ENCODE measurements at places on chromosomes 6 and 20. TPM values are rescaled to one million over a fixed set of nuclear protein-coding genes. Genes with fewer than 3 reads are reported as not detected.

GRCh38 chr6:80940976-80941375 is 811.5 kb downstream of the TENT5A start:
- H3K36me3 ChIP-seq = no peaks in the 10 kb centered on the region
- no peak overlapping the region for H3K4me3 ChIP-seq
- H3K27ac ChIP-seq = no peak overlapping the region
- DNase-seq = no peak
- no peaks in the 10 kb centered on the region for H3K4me1 ChIP-seq

The VSTM2L gene
- 2.5 TPM for total RNA-seq

The MICA gene
- total RNA-seq = 31.1 TPM

The EYA2 gene
- total RNA-seq = 17.7 TPM

The SLC22A7 gene
- not detected for total RNA-seq

DNA sequence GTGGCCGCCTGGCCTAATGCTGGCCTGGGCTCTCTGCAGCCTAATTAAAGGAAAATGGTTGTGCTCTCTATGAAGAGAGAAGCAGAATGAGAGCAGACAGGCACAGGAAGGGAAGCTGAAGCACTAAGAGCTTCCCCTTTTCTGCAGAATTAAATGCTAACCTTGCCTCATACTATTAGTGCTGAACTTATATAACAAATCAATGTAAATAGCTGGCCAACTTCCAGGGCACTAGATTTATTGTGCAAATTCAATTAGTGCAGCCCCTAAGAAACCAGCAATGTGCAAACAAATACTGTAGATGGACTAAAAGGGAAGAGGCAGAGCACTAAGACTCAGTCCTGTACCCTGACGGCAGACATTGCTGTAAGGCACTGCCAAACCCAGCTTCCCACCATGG is 36.1 kb upstream of the INSM1 start:
- H3K4me1 ChIP-seq = no peaks in the 10 kb centered on the region
- DNase-seq = no peak
- H3K36me3 ChIP-seq = no peaks in the 10 kb centered on the region
- H3K27ac ChIP-seq = no peak overlapping the region
- H3K27me3 ChIP-seq = no peaks in the 10 kb centered on the region

GRCh38 chr6:130697271-130697994 is 129.8 kb upstream of the SMLR1 start:
- peak overlapping the region; percentile 17 for H3K4me3 ChIP-seq
- peaks cover 3% of the 10 kb centered on the region for H3K27me3 ChIP-seq
- H3K4me1 ChIP-seq = peaks cover 21% of the 10 kb centered on the region
- H3K36me3 ChIP-seq = no peaks in the 10 kb centered on the region
- H3K27ac ChIP-seq = peak overlapping the region; percentile 43

The DEFB124 gene
- total RNA-seq = not detected

The CLPSL1 gene
- not detected for total RNA-seq

DNA sequence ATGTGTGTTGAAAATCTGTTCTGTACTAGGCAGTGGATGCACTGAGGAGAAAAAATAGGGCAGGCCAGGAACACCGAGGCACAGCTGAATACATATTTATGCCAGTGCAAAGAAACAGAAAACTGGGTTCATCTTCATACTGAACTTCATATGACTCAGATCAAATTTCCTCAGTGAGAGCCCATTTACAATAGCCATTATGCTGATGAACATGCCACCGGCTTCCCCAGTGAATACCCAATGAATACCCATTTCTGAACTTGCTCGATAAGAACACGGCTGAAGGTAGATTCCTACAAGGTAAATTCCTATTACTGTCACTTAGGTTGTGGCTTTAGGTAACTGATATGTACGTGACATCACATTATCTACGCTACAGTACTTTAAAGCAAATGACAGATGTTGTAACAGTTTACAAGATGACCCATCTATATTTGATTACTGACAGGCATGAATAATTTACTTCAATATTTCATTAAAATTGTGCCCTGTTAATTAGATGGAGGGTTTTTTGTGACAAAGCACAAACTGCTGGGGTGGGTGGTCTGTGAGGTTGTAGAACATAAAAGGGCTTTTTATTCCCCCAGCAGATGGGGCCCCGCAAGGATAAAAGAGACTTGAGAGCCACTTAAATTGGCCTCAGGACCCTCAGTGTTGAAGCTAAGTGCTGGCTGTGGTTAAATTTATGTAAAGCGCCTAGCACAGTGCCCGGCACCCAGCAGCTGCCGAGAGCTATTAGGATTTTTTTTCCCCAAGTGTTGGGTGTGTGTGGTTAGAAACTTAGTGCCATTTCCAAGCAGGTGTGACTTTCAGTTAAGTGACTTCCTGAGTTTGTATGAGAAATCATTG is 264.5 kb downstream of the CD83 start:
- H3K36me3 ChIP-seq = no peaks in the 10 kb centered on the region
- H3K27ac ChIP-seq = no peak overlapping the region
- no peak overlapping the region for H3K4me3 ChIP-seq

The SNAP91 gene
- 0.72 TPM for total RNA-seq

DNA sequence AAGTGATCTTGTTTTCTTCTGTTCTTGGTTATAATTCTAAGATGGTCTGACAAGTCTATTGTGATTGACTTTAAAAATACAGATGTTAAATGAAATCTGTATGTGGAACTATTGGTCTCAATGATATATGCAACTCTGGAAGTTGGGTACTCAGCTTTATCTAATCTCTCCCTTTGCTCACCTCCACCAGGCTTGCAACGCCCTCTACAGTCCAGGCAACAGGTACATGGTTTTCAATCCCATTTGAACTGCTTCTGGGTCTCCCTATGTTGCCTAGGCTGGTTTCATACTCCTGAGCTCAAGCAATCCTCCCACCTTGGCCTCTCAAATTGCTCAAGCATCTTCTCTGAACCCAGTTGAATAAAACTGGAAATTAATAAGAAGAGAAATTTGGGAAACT is 25.6 kb upstream of the HLA-DQB1 start:
- H3K4me3 ChIP-seq = no peak overlapping the region
- no peaks in the 10 kb centered on the region for H3K4me1 ChIP-seq
- no peak overlapping the region for H3K27ac ChIP-seq
- no peaks in the 10 kb centered on the region for H3K36me3 ChIP-seq
- H3K27me3 ChIP-seq = no peaks in the 10 kb centered on the region

DNA sequence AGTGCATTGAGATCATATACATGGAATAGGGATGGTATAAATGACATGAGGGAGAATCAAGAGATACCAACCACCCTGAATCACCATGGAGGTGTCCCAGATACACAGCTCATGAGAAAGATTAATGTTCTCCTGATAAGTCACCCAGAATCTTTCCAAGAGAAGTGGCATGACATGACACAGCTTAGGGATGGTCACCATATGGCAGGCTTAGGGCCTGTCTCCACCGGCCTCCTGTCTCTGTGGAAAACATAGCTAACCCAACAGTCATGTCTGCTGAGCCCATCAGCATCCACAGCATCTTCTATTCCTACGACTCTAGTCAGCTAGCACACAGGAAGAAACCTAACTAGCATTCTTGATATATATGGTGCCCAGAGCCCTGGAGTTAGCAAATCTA is 133.3 kb downstream of the IPCEF1 start:
- no peaks in the 10 kb centered on the region for H3K27me3 ChIP-seq
- H3K4me1 ChIP-seq = no peaks in the 10 kb centered on the region
- no peak for DNase-seq
- H3K27ac ChIP-seq = no peak overlapping the region
- H3K4me3 ChIP-seq = no peak overlapping the region
- H3K36me3 ChIP-seq = no peaks in the 10 kb centered on the region

GRCh38 chr20:41989935-41990635 is 371.9 kb upstream of the CHD6 start:
- DNase-seq = no peak
- H3K27ac ChIP-seq = no peak overlapping the region
- H3K27me3 ChIP-seq = no peaks in the 10 kb centered on the region
- H3K36me3 ChIP-seq = no peaks in the 10 kb centered on the region
- H3K4me3 ChIP-seq = no peak overlapping the region

DNA sequence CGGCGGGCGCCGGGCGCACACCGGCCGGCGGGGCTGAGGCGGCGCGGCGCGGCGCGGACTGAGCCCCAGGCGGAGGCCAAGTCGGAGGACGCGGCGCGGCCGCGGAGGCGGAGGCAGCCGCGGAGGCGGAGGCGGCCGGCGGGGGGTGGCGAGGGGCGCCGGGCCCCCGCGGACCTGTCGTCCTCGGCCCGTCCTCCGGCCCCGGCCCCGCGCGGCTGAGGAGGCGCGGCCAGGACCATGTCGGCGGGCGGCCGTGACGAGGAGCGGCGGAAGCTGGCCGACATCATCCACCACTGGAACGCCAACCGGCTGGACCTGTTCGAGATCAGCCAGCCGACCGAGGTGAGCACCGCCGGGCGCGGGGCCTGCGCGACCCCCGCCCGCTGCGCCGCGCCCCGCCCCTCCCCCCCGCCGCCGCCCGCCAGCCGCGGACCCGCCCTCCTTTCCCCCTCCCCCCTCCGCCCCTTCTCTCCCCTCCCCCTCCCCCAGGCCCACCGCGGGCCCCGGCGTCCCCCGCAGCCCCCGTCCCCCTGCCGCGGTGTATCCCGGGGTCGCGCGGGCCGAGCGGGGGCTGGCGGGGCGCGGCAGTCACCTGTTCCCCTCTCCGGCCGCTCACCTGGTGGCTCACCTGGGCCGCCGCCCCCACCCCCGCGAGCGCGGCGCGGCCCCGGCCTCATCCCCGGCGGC is at the start of gene AFDN:
AFDN (plus strand) TSS at position 16 of the 687 bp plus-strand sequence; CDS start at position 238, 222 bp downstream.
- peaks cover 18% of the 10 kb centered on the region for H3K4me1 ChIP-seq
- no peaks in the 10 kb centered on the region for H3K27me3 ChIP-seq
- H3K4me3 ChIP-seq = peak within 1 kb of the TSS; percentile 92
- DNase-seq = peak; percentile 98
- H3K27ac ChIP-seq = no peak within 1 kb of the TSS
- H3K36me3 ChIP-seq = no peaks in the 10 kb centered on the region

GRCh38 chr6:21003780-21004541 is 469.7 kb downstream of the CDKAL1 start:
- H3K27me3 ChIP-seq = no peaks in the 10 kb centered on the region
- peak; percentile 25 for DNase-seq
- H3K4me1 ChIP-seq = peaks cover 47% of the 10 kb centered on the region
- H3K27ac ChIP-seq = peak overlapping the region; percentile 71
- no peaks in the 10 kb centered on the region for H3K36me3 ChIP-seq

The CNR1 gene
- not detected for total RNA-seq

The SENP6 gene
- 107 TPM for total RNA-seq

GRCh38 chr20:42686057-42686456 is 503.6 kb downstream of the PTPRT start:
- DNase-seq = no peak
- no peak overlapping the region for H3K27ac ChIP-seq
- H3K4me1 ChIP-seq = no peaks in the 10 kb centered on the region
- H3K27me3 ChIP-seq = no peaks in the 10 kb centered on the region
- no peaks in the 10 kb centered on the region for H3K36me3 ChIP-seq

The CCN6 gene
- 6.8 TPM for total RNA-seq

- H3K27ac ChIP-seq = no peak overlapping the region
- peaks cover 25% of the 10 kb centered on the region for H3K4me1 ChIP-seq
- H3K36me3 ChIP-seq = no peaks in the 10 kb centered on the region
- H3K4me3 ChIP-seq = no peak overlapping the region
- H3K27me3 ChIP-seq = no peaks in the 10 kb centered on the region
- DNase-seq = no peak
These were observed 467.4 kb downstream of the CDC5L start for GRCh38 chr6:44854712-44855443.

DNA sequence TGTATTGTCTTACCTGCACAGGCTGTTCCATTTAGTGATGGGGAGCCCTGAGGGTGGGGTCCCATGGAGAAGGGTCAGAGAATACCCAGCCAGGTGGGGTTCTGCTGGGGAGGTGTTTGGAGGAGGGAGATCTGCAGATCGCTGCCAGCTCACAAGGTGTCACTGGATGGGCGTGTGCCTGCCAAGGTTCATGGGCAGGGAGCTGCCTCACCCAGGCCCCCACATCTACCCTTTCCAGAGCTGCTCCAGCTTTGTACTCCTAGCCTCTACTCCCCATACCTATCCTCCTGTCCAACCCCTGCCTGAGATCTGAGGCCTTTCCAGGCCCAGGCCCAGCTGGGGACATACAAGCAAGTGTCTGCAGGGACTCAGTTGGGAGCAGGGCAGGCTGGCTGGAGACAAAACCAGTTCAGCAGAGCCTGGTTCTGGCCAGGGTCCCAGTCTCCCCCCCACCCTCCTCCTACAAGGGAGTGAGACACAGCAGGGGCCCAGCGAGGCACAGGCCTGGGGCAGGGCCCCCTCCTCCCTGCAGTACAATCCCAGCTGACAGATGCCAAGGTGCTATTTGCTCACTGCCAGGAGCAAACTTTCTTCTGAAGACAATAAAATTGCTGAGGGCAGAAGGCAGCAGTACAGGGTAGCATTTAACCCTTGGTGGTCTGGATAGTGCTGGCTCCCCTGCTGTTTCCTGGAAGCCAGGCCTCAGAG is 19.7 kb downstream of the SPDEF start:
- H3K4me3 ChIP-seq = no peak overlapping the region
- H3K27me3 ChIP-seq = no peaks in the 10 kb centered on the region
- H3K36me3 ChIP-seq = no peaks in the 10 kb centered on the region
- no peak overlapping the region for H3K27ac ChIP-seq
- no peaks in the 10 kb centered on the region for H3K4me1 ChIP-seq

GRCh38 chr6:27312146-27312949 is at the start of gene POM121L2:
Gene POM121L2 (minus strand): TSS chr6:27312273. CDS start chr6:27312170, 103 bp downstream.
- no peak within 1 kb of the TSS for H3K27ac ChIP-seq
- DNase-seq = peak; percentile 84
- peaks cover 4% of the 10 kb centered on the region for H3K4me1 ChIP-seq
- H3K36me3 ChIP-seq = no peaks in the 10 kb centered on the region
- H3K27me3 ChIP-seq = peaks cover 26% of the 10 kb centered on the region

All from osteoblast (primary cell).